ENCODE measurements at places on chromosomes 7 and 10. TPM values are rescaled to one million over a fixed set of nuclear protein-coding genes. Genes with fewer than 3 reads are reported as not detected.

DNA sequence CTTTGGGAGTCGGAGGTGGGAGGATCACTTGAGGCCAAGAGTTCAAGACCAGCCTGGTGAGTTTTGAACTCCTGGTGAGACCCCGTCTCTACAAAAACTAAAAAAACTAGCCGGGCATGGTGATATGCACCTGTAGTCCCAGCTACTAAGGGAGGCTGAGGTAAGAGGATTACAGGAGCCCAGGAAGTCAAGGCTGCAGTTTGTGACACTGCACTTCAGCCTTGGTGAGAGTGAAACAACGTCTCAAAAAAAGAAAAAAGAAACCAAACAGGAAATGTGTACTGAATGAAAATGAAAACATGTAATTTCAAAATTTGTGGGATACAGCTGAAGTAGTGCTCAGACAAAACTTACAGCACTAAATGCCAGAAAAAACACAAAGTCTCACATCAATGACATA is 7.6 kb downstream of the ARHGAP12 start:
- no peak for DNase-seq

- no peak for DNase-seq
Measured at GRCh38 chr10:664301-664700, 25.2 kb downstream of the DIP2C start.

Gene CDK14
- total RNA-seq, result 19.6 TPM

Gene AGMO
- total RNA-seq, result not detected

DNA sequence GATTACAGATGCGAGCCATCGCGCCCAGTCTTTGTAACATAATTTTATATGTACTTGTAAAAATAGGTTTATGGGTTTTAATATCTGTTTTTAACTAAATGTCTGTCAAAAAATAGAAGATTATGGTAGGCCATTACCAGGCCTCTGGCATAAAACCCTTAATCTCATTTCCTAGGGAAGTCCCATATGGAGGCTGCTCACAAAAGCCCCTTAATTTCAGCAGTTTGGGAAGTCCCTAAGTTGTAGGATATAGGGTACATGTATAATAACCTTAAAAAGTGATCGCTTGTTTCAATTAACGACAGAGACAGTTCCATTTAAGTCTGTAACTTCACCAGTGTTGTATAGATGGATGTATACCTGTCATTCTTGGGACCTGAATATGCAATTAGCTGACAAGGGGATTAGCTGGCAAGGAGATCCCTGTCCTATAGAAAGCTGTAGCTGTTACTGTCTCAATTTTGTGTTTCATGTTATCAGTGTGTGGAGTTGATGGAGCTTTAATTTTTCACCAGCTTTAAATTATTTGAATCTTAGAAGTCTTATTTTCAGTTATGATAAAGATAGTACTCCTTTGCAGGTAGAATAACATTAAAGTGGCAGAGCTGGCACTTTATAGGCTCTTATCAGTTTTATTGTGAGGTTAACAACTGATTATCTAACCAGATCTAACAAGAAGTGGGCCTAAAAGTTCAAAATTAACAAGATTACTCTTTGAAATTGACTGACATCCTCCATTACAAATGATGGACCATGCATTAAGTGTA is 10.5 kb downstream of the TRIM24 start:
- no peak for DNase-seq
